ENCODE measurements at places on chromosomes 6 and 20.

DNA sequence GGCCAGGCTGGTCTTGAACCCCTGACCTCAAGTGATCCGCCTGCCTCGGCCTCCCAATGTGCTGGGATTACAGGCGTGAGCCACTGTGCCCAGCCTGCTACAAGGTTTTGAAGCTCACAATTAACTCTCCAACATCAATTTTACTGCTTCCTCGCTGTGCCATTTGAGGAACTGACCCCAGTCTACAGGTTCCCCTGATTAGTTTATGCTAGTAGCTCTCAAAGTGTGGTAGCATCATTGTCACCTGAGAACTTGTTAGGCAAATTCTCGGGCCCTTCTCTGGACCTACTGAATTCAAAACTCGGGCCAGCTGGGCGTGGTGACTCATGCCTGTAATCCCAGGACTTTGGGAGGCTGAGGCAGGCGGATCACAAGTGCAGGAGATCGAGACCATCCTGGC lies 49.4 kb downstream of the MCUR1 start:
- H3K4me1 ChIP-seq, result peaks cover 40% of the 10 kb centered on the region
- peaks cover 4% of the 10 kb centered on the region for H3K36me3 ChIP-seq
- DNase-seq, result no peak

GRCh38 chr6:3337521-3338350 lies 79.0 kb downstream of the PSMG4 start:
- DNase-seq, result peak; percentile 56
- no peaks in the 10 kb centered on the region for H3K36me3 ChIP-seq
- no peak overlapping the region for H3K27ac ChIP-seq
- no peaks in the 10 kb centered on the region for H3K27me3 ChIP-seq
- peaks cover 16% of the 10 kb centered on the region for H3K4me1 ChIP-seq

DNA sequence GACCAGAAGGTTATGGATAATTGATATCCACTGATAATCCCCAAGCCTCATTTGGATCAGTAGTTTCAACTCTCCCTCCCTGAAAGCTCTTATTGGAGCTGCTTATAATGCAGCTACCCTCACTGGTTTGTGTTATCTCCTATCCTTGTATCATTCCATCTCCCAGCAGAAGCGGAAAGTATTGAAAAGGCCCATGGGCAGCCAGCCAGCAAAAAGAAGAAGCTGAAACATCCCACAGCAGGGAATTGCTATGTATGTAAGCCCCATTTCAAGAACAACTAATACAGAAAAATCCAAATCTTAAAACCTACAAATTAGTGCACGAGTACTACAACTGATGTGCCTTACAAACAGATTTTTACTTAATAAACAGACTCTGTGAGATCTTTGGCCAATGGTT lies 269.0 kb upstream of the ECI2 start:
- DNase-seq, result no peak
- peaks cover 7% of the 10 kb centered on the region for H3K36me3 ChIP-seq
- no peaks in the 10 kb centered on the region for H3K27me3 ChIP-seq
- no peak overlapping the region for H3K4me3 ChIP-seq

DNA sequence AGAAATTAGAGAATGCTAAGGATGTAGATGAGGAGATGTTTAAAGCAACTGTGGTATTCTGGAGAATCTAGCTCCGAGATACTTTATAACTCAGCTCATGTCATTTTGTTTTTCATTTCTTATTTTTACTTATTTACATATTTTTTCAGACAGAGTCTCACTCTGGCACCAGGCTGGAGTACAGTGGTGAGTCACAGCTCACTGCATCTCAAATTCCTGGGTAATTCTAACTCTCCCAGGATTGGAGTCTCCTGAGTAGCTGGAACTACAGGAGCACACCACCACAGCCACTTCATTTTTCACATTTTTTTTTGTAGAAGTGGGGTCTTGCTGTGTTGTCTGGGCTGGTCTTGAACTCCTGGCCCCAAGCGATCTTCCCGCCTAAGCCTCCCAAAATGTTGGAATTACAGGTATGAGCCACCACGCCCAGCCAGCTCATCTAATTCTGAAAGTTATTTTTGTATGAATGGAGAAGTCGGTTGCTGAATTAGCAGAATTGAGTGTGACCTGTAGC lies 94.3 kb upstream of the FAM8A1 start:
- H3K36me3 ChIP-seq, result peaks cover 7% of the 10 kb centered on the region
- H3K4me3 ChIP-seq, result no peak overlapping the region
- DNase-seq, result peak; percentile 45
- H3K27ac ChIP-seq, result peak overlapping the region; percentile 63
- no peaks in the 10 kb centered on the region for H3K27me3 ChIP-seq

DNA sequence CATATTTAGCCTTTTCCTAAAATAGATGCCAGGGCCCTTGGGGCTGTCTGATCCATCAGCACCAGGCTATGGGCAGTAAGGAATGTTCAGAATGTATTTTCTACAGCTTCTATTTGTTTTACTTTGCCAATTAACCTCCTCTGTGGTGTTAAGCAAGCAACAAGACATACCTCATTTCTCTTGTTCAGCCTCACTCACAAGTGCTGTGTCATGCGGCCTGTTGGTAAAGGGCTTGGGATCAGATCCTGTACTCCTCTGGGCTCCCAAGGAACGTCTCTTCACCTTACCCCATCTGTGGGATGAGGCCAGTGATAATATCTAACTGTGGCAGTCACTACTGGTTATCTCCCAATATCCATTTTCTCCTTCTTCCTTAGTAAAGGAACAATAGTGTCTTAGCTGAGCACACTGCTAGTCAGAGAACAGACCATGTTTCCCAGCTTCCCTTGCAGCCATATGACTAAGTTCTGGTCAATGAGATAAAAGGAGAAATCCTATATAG lies 7.0 kb upstream of the DSTN start:
- H3K27me3 ChIP-seq, result no peaks in the 10 kb centered on the region
- peaks cover 32% of the 10 kb centered on the region for H3K4me1 ChIP-seq
- H3K27ac ChIP-seq, result peak overlapping the region; percentile 97
- no peak overlapping the region for H3K4me3 ChIP-seq
- H3K36me3 ChIP-seq, result peaks cover 8% of the 10 kb centered on the region

DNA sequence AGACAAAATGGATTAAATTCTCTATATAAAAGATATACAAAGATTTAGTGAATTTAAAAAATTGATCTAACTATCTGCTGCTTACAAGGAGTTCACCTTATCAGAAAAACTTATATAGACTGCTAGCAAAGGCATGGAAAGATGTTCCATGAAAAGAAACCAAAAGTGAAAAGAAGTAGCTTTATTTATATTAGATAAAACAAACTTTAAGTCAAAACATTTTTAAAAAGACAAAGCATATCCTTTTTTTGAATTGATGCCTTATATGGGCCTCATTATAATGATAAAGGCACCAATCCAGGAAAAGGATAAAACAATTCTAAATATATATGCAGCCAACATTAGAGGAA lies 334.2 kb downstream of the MEI4 start:
- H3K4me3 ChIP-seq, result no peak overlapping the region
- H3K36me3 ChIP-seq, result peaks cover 5% of the 10 kb centered on the region
- H3K27me3 ChIP-seq, result no peaks in the 10 kb centered on the region
- no peak overlapping the region for H3K27ac ChIP-seq
- no peaks in the 10 kb centered on the region for H3K4me1 ChIP-seq

DNA sequence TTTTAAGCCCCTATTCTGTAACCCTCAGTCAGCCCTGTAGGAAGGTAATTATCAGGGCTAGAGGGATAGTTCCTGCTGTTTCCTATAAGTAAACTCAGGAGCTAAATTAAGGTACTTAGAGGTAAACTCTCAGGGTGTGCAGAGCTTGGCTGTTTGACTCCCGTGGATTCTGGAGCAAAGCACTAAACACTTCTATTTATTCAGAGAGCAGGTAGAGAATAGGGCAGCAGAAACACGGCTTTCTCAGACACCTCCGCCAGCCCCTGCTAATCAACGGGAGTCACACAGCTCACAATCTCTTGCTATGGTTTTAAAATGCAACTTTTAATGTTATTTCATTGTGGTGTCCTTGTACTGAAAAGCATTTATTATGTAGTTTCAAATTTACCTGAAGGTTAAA lies 21.8 kb downstream of the PRKN start:
- H3K4me3 ChIP-seq, result no peak overlapping the region
- no peaks in the 10 kb centered on the region for H3K27me3 ChIP-seq

All from MCF 10A (cell line).